ENCODE measurements at places on chromosomes 11 and 22.

DNA sequence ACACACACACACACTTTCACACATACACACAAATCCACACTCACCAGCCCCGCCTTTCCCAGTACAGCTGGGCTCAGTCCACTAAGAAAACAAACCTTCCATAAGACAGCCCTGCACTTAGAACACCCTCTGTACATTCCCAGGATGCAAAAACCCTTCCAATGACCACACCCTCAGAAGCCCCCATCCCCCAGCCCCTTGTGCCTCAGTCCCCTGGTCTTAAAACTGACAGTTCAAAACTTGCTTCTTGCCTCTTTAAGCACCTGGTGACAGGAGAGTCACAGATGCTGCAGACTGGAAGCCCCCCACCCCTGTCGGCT, 23.0 kb downstream of the APLNR start:
- no peak for DNase-seq

DNA sequence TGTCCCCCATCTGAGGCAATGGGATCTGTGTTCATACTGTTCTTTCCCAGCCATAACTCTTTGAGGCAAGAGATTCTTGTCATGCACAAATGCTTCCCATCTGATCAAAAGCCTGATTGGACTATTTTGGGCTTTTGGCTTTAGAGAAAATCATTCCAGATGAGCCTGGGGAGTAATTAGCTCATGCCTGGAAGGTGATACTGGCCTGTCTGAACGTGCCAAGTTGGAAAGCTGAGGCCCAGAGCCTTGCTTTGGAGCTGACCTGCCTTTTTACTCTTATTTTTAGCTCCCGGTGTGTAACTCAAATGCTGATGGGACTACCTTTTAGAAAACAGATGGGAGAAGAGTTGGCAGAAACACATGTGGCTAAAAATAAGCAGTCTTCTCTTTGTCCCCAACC, 105.0 kb downstream of the DBX1 start:
- no peak for DNase-seq

DNA sequence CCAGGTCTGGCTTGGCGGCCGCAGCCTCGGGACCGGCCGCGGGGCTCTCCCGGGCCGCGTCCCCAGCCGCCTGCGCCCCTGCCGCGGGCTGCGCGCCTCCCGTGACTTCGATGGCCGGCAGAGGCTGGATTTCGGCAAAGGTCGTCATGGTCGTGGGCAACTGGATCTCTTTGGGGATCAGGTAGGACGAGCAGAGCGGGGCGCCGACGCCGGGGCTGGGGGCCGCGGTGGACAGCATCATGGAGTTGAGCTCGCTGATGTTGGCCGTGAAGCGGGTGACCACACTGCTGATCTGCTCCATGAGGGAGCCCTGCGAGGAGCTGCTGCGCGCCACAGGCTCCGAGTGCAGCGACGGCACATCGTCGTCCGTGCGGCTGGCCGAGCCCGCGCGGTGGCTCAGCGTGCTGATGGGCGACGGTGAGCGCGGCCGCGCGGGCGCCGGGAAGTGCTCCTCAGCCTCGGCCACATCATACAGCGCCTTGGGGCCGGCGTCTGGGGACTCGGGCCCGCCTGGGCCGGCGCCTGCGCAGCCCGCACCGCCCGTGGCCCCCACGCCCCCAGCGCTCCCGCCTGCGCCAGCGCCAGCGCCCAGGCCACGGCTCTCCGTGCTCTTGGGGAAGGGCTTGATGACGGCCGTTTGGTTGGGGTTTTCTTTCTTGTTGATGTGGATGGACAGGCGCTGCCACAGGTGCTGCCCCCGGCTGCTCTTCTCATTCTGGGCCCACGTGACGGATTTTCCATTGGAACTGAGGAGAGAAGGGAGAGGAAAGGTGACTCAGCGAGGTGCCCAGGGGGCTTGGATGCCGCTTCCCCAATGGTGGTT, 171.4 kb upstream of the CTSC start:
- DNase-seq, result no peak

DNA sequence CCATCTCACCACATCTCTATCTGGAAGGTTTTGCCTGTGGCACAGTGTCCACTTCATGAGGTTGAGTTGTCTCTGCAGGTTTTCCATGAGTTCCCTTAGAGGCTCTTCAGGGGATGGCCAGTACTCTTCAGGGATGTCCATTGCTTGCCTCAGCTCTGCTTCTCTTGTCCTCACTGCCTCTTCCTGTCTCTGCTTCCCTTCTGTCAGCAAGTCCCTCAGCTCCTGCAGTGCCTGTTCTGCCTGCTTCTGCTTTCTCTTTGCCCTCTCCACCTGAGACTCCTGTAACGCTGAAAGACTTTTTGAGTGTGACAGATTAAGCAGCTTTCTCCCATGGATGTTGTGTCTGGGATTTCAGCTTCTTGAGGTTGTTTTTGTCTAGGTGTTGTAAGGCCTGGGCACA, 38.2 kb upstream of the MRPL17 start:
- no peak for DNase-seq

- DNase-seq, result no peak
Measured at GRCh38 chr11:84345597-84345996, 1059.4 kb upstream of the CCDC90B start.

- no peak for DNase-seq
Measured at GRCh38 chr11:131411636-131412035, 41.2 kb downstream of the NTM start.

DNA sequence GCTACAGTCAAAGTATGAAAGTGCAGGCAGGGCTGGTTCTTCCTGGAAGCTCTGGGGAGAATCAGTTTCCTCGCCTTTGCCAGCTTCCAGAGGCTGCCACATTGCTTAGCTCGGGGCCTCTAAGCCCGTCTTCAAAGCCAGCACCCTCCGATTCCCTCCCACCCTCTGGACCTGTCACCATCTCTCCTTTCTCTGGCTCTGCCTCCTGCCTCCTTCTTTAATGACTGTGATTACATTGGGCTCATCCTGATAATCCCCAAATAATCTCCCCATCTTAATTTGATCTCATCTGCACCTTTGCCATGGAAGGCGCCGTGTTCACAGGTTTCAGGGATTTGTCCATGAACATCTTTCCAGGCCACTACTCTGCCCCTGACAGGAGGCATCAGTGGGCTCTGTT, 42.5 kb downstream of the MCM5 start:
- no peak for DNase-seq

DNA sequence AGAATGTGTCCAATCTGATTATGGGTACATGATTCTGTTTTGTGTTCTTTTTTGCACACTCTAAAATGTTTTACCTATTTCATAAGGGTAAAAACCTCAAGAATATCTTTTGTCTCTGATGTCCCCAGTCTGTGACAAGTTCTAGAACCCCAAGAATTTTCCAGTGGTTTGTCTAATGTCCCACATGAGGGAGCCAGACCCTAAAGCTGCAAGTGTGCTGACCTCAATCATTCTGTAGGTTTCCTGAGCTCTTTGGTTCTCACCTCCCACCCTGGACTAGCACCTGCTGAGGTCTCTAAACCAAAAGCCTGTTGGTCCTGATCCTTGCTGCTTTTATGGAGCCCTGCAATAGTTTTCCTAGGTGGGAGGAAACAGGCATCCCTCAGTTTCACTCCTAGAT, 149.8 kb upstream of the MPPED2 start:
- DNase-seq, result no peak

DNA sequence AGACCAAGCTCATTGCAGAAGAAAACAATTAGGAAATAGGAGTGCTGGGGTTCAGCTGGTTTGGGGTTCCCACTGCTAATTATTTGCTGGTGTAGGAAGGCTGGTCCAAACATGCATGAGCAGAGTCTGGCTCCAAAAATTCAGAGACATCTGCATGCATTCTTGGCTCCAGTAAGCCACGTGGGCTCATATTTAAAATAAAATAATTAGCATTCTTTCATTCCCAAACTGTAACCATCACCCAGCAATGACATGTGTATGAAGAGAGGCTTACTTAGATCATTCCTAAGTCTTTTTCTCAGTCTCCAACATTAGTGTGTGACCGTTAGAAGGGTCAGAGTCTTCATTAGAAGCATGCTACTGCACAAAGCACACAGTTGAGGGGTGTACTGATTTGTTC, 58.4 kb downstream of the EFCAB6 start:
- no peak for DNase-seq

DNA sequence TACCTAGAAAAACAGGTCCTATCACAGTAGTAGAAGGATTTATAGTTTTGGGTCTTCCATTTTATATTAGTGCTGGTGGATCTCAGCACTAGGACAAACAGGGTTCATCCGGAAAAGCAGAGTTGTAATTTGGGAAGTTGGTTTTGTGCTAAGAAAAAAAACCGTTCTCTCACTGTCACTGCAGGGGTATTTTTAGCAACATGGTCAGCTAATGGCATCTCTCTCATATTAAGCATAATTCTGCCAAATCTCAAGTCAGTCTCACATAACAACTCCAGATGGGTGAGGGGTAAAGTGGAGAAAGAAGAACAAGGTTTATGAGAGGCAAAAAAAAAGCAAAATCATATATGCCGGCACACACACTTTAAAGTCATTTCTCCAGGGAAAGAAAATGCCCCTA, 51.6 kb upstream of the GDPD4 start:
- DNase-seq, result no peak

DNA sequence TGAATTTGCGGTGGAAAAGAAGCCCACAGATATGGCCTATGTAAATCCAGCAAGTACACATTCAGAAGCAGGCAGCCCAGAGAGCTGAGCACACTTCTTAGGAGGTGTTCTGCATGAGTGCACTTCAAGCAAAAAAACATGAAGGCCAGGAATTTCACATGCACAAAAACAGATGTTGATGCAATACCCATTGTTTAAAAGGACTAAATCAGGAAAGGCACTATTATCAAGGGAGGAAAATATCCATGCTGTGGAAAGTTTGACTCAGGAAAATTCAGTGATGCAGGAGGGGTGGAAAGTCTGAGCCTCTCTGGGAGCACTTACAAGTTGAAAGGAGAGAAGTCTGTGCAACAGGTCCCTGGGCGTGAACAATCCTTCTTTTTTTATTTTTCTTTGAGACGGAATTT, 15.8 kb upstream of the CARS1 start:
- DNase-seq, result no peak

GRCh38 chr22:32723643-32724042, 77.9 kb upstream of the TIMP3 start:
- DNase-seq, result no peak

DNA sequence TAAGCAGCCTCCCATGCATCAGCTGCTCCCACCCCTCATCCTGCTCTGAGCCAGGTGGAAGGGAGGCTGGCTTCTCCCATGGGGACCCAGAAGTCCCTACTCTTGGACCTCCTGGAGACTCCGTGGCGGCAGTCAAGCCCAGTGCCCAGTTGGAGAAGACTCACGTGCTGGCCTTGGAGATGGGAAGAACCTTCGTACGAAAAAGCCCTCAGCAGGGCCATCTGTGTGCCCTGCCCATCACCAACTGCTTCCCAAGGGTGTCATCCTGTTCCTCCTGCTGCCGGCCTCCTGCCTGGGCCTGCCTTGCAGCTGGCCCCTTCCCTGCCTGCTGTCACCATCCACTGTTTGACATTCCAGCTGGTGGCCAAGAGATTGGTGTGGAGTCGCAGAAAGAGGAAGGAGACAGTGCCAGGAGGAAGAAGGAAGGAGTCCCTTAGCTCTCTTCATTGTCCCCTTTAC, 28.0 kb downstream of the ARHGAP1 start:
- DNase-seq, result no peak

DNA sequence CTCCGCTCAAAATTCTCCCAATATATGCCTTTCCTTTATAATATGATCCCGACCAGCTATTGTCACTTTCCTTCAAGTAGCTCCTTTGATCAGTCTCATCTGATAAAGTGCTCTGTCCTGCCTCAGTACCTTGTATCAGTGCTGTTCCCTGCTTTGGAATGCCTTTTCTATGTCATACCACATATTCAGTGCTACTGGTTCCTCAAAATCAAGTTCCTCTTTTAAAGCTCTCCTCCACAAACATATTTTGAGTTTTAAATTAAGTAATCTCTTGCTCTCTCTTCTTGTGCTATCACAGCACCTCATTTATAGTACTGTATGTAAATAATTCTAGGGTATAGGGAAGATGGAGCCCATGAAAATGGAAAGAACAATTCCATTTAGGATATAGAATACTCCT, 137.1 kb upstream of the CTSC start:
- DNase-seq, result no peak

DNA sequence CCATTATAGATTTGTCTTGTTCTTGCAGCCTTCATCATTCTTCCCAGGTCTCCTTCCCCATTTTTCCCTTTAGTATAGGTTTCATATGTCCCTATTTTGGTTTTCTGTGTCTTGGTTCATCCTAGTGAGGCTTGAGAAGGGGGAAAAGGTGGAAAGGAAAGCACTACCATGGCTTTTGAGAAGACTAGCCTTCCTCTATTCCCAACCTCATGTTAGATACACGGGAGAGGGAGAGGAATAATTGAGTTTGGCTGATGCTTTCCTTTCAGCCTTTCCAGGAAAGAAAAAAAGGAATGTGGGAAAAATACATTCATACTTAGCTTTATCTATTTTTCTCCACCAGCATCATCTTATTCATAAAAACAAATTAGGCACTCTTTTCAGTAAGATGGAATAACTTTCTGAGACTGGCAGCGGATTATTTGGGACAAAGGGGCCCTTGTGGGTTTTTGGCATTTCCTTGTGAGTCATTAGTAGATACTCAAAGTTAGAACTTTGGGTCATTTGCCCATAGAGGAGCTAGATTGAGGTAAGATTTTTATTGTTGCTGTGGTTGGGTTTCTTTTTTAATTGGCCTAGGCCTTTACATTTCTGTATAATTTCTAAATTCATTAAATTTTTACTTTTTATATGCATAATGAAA, 23.8 kb downstream of the CAPRIN1 start:
- DNase-seq, result no peak

GRCh38 chr22:32684822-32685187, 116.7 kb upstream of the TIMP3 start:
- DNase-seq, result no peak
